Stimulated activated CD8-positive, alpha-beta memory T cell treated with anti-CD3 and anti-CD28 coated beads, Interleukin-4, amount 100 ng/mL, for 4 hours (primary cell): ENCODE measurements at places on chromosomes 7 and 10.

GRCh38 chr7:71613313-71613712 lies 481.4 kb downstream of the GALNT17 start:
- no peak for DNase-seq

GRCh38 chr10:4241724-4242345 lies 456.8 kb upstream of the KLF6 start:
- no peak for DNase-seq

DNA sequence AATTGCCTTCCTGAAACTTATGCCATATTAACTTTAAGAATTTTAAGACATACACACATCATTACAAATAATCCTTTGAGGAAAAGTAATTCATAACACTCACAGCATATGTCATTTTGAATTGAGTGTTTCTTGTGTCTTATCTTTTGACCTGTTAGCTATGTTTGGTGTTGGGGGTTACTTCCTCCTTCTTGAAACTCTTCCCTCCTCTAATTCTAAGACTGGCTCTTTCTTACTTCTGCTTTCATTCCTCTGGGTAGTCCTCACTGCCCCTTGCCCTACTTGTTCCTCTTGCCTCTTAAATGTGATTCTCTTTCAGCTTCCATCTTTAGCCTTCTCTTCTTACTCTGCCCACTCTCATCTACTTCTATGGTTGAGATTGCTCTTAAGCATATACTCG lies 28.3 kb upstream of the PIP4K2A start:
- DNase-seq = no peak

DNA sequence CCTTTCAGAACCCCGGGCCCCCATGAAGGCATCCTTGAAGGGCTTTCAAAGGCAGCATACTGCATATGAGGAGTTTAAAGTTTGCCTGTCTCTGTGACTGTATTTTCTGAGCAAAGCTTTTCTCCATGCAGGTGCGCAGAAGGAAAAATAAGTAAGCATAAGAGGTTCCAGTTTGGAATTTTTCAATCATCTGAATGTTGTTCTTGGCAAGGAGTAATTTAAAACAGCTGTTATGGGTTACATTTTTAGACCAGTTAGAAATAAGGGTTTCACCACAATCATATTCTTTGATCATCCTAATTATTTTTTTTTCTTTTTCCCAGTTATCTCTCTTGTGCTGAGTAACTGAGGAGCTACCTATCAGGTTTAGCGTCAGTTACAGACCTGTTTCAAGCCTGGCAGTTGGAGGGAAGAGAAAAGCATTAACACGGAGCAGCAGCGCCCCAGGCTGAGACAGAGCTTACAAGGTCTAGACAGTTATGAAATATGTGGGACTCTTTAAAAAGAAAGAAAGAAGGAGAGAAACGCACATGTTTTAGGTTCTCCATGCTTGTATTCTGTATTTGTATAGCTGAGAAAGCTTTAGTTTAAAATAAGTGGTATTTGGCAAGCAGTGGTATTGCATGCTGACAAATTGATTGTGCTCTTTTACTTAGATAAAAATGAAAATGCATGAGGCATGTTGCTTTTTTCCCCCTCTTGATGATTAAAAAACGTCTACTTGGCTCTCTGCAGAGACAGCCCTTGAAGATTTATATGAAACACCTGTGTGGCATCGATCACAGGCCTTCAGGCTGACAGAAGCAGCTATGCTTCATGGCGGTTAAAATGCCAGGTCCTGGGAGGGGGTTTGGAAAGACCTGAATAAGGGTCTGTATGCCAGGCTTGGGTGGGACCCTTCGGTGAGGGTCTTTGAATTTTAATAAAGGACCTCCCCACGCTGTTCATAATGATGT lies 157.6 kb downstream of the GRK5 start:
- no peak for DNase-seq

- DNase-seq = no peak
Observed at GRCh38 chr7:6691103-6691502, 15.6 kb downstream of the ZNF12 start.
